ENCODE measurements at places on chromosomes 1 and 21.

GRCh38 chr1:174692313-174692712 lies 244.5 kb downstream of the GPR52 start:
- DNase-seq, result no peak

DNA sequence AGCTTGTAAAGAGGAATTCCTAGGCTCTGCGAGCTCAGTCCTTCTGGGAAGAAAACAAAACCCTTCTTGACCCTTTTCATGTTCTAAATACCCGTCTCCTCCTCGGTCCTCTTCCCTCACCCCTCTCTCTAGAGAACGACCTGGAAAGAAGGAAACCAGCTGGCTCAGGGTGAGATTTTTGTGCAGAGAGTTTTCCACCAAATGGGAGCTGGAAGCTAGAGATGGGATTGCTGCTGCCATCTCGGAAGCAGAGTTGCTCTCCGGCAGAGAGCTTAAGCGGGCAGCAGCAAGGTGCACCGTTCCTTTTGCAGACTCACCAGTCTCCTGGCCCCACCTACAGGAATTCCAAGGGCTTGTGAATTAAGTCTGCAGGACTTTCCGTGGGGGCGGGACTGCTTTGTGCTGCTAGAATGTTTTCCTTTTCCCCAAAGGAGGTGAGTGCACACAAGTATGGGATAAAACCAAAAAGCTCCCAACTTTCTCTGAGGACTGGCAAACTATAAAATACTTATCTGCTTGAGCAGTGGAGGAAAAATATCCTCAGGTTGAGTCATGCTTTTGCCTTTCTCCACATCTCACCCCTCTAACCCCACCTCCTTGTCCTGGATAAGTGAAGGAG lies 29.1 kb upstream of the KIAA0040 start:
- no peak for DNase-seq

DNA sequence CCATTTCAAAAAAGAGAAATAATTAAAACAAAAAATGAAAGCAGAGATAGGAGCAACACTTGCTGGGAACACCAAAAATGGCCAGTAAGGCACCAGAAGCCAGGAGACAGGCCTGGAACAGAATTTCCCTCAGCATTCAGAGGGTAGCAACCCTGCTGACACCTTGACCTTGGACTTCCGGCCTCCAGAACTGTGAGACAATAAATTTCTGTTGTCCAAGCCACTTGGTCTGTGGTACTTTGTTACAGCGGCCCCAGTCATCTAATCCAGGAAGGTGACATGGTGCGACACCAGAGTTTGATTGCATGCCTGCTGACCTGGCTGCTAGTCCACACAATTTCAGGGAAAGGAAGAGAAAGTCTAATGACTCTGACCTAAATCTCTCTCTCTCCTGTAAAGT lies 10.6 kb upstream of the RAB4A start:
- no peak for DNase-seq

GRCh38 chr1:182617734-182618351 lies 13.7 kb upstream of the RGS16 start:
- peak; percentile 80 for DNase-seq

GRCh38 chr21:38389354-38389676 lies 109.0 kb downstream of the ERG start:
- DNase-seq, result no peak
